Hematopoietic multipotent progenitor cell (in vitro differentiated cells): ENCODE measurements at places on chromosomes 11 and 22.

- DNase-seq = no peak
Measured at GRCh38 chr22:35517769-35518530, 22.7 kb upstream of the RASD2 start.

- no peak for DNase-seq
Measured at GRCh38 chr22:35957589-35957988, 71.0 kb downstream of the RBFOX2 start.

GRCh38 chr11:105111145-105111944 lies 28.2 kb downstream of the CARD18 start:
- DNase-seq = no peak

- no peak for DNase-seq
Measured at GRCh38 chr22:36218648-36219193, 17.1 kb upstream of the APOL4 start.

DNA sequence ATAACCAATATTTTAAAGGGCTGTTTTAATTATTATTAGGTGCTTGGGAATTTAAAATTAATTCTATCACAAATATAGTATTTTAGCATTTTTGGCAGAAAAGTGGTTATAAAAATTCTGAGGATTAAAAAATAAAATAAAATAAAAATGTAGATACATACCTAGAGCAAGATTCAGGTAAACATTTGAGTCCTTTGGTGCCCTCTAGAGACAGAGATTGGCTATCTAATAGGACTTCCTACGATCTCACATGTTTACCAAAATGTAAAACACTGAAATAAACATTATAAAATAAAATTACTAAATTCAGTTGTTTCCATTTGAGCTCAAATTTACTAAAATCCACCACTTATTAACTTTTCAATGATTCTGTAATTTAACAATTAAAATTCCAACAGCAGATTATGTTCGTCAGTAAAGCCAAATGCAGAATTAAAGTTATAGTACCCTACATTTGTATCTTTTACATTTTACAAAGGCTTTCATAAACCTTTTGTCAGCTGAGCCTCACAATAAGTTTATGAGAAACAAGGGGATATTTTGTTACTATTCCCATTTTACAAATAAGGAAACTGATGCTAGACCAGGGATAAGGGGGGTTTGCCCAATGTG lies 27.7 kb downstream of the SLC36A4 start:
- peak; percentile 29 for DNase-seq

DNA sequence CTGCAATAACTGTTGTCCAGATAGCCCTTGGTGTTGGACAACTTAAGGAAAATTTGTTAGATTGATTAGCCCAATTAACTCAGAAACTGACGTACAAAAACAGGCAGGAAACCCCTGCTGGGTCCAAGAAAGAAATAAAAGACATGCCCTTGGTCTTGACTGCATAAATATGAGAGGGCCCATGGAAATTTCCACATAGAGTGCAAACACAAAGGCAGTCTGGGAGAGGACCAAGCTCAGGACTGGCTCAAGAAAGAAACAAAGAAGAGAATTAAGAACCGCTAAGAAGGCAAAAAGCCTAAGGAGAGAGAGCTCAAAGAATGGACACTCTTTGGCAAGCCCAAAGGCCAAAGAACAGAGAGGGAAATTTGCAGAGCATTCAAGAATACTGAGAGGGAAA lies 1243.9 kb downstream of the LRRC4C start:
- no peak for DNase-seq

DNA sequence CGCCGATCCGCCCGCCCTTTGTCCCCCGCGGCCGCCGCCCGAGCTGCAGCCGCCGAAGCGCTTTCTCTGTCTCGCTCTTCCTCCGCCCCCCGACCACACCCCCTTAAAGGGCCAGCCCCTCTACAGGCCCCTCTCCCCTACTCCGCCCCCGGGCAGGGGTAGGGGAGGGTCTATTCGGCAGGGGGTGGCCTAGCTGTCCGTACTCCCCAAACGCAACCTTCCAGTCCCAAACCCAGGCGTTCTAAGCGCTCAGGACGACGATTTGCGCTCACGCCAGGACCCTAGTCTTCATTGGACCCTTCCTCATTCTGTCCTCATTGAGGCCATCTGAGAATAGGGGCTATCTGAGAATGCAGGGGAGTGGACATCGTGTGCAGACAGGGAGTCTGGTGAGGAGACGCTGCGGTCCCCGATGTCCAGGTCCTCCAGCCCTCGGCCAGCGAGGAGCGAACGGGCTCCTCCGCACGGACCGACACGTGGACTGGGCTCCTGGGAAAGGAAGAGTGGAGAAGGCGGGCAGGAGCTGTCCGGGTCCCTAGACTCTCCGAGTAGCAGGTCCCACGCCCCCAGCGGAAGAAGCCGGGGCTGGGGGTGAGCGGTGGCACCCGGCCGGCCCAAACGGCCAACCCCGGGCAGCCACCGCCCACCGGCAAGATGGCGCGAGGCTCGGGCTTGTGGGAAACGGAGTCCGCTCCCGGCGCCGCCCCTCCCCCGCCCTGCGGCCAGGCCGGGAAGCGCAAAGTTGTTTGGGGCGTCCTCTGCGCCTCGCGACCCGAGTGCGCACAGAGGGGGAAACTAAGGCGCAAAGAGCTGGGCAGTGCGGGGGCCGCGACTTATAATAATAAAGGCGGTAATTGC lies at the start of gene PPP1R14B:
TSS of gene PPP1R14B (minus strand) at position 73 of the 858 bp plus-strand sequence. CDS start 270 bp downstream, outside the sequence.
- peak; percentile 79 for DNase-seq

- no peak for DNase-seq
Measured at GRCh38 chr22:32800158-32800882, 1.2 kb upstream of the TIMP3 start.

GRCh38 chr11:19730373-19730772 lies 17.7 kb downstream of the NAV2 start:
- no peak for DNase-seq

GRCh38 chr22:27662359-27663301 lies 138.9 kb downstream of the MN1 start:
- no peak for DNase-seq

- no peak for DNase-seq
Measured at GRCh38 chr11:65492637-65493366, 6.0 kb upstream of the MALAT1 start.

DNA sequence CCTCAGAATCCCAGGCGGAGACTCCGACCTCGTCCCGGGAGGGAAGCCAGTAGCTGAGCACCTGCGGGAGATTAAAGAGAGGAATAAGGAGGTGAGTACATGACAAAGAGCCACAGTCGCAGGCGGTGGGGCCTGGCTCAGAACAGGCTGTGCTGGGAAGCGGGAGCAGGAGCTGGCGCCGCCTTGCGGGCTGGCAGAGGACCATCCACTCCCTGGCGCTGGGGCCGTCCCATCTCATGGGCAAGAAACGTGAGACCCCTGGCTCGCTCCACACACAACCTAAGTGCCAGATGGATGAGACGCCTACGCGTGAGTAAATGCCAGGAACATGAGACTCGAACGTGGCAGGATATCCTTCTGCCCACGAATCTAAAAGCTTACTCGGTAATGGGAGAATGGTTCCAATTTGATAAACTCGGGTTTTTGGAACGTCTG lies 6.3 kb downstream of the CEND1 start:
- DNase-seq = peak; percentile 65

DNA sequence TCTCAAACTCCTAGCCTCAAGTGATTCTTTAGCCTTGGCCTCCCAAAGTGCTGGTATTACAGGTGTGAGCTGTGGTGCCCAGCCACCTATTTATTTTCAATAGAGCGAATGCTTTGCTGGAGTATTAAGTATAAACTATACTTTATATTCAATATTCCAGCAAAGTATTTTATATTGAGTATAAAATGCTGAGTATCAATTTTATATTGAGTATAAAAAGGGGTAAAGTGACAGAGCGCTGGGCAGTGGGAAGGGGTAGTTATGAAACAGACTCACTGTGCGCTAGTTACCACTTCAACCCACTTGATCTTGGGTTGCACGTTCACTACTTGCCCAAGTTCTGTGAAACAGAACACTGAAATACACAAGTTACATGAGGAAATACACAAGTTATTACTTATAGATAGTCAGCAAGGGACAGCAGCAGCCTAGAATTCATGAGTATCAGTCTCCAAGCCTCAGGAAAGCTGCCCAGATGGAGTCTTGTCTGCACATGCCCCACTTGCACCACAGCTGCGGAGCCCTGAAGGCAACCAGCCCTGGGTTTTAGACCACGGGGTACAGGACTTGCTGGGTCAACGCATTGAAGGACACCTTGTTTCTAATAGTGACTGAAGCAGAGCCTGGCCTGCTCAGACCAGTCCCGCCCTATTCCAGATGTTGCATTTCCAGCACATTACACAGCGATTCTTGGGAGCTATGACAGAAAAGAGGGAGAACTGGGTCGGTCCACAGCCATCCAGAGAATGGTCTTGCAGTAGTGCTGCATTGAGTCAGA lies 51.6 kb upstream of the SYT13 start:
- DNase-seq = no peak

GRCh38 chr11:91081440-91082043 lies 858.7 kb upstream of the CHORDC1 start:
- DNase-seq = no peak

DNA sequence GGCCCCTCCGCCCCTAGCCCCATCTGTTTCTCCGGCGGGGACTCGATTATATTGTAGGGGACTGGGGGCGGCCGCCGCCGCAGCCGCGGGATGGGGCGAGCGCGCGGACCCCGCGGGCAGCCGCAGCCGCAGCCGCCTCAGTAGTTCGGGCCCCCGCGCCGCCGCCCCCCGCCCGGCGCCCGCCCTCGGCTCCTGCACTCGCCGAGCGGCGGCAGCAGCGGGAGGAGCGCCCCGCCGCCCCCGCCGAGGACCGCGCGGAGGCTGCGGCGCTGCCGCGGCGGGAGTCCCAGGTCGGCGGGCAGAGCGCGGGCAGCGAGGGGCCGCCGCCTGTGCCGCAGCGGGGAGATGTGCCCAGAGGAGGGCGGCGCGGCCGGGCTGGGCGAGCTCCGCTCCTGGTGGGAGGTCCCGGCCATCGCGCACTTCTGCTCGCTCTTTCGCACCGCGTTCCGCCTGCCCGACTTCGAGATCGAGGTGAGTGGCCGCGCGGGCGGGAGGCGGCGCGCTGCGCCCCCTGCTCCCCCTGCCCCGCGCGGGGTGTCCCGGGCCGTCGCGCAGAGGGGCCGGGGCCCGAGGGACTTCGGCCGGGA lies at the start of gene CECR2:
TSS of gene CECR2 (plus strand) at position 22 of the 587 bp plus-strand sequence. CDS start at position 346, 324 bp downstream.
- DNase-seq = peak; percentile 31

DNA sequence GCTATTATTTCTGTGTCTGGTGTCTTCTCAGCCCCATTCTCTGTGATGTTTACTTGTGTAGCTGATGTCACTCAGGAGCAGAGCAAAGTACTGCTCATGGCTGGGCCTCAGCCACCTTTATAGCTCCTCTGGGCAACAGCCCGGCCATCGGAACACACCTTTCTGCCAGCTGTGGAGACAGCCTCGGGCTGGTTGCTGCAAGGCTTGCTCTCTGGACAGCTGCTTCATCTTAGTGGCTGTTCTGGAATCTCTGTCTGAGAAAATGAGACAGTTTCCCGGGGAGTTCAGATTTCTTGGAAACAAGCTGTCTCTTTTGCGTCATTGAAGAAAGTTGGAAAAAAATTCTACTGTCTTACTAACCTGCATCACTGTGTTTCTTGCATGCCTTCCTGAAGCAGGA lies 20.0 kb downstream of the THY1 start:
- no peak for DNase-seq

DNA sequence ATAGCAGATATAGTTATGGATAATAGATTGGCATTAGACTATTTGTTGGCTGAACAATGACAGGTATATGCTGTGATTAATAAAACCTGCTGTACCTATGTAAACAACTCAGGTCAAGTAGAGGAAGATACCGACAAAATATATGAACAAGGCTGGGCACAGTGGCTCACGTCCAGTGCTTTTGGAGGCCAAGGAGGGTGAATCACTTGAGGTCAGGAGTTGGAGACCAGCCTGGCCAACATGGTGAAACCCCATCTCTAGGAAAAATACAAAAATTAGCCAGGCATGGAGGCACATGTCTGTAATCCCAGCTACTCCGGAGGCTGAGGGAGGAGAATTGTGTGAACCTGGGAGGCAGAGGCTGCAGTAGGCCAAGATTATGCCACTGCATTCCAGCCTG lies 14.0 kb upstream of the CHKA start:
- no peak for DNase-seq

GRCh38 chr11:8805296-8805695 lies 105.7 kb upstream of the AKIP1 start:
- DNase-seq = no peak

DNA sequence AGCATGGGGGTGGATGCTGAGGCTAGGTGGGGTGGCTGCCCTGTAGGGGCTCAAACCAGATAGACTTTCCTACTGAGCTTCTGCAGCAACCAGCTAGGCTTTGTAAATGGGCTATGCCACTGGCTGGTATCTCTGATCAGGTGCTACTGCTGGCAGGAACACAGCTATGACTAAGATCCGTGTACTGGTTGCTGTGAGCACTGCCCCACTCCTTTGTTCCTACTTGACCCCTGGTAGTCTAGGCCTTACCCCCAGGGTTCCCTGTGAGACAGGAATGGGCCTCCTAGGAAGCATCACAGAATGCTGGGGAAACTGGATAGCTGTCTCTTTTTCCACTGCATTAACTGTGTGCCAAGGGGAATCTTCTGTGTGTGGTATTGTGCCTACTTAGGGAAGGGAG lies 58.4 kb upstream of the GAB2 start:
- DNase-seq = no peak

- DNase-seq = no peak
Measured at GRCh38 chr11:1167256-1167655, 9.5 kb downstream of the MUC5AC start.

- DNase-seq = no peak
Measured at GRCh38 chr22:33465554-33465953, 407.4 kb upstream of the SYN3 start.

DNA sequence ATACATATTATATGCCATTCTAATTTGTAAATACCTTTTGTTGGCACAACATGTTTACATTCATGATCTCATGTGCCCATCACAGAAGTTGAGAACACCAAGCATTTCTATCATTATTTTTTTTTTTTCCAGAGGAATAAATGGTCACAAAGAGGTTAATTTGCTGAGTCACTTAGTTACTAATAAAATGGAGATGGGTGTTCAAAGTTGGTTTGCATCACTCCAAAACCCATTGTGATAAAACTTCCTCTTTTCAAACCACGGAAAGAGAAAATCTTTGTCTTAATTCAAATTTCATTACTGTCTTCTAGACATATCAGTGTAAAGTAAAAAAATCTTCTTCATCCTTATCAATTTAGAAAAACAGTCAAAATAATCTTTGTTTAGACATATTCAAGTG lies 636.8 kb upstream of the CCDC179 start:
- peak; percentile 5 for DNase-seq

GRCh38 chr11:78216571-78217287 lies 28.0 kb downstream of the USP35 start:
- no peak for DNase-seq

- peak; percentile 24 for DNase-seq
Measured at GRCh38 chr11:6320411-6321155, at the start of gene CAVIN3. TSS of gene CAVIN3 (minus strand) at chr11:6320501. CDS start at chr11:6320476, 25 bp downstream.

GRCh38 chr11:126310992-126311310 lies 7.1 kb downstream of the DCPS start:
- DNase-seq = no peak
